MG63 (cell line): ENCODE measurements at places on chromosomes 2 and 18. TPM values are rescaled to one million over a fixed set of nuclear protein-coding genes. Genes with fewer than 3 reads are reported as not detected.

DNA sequence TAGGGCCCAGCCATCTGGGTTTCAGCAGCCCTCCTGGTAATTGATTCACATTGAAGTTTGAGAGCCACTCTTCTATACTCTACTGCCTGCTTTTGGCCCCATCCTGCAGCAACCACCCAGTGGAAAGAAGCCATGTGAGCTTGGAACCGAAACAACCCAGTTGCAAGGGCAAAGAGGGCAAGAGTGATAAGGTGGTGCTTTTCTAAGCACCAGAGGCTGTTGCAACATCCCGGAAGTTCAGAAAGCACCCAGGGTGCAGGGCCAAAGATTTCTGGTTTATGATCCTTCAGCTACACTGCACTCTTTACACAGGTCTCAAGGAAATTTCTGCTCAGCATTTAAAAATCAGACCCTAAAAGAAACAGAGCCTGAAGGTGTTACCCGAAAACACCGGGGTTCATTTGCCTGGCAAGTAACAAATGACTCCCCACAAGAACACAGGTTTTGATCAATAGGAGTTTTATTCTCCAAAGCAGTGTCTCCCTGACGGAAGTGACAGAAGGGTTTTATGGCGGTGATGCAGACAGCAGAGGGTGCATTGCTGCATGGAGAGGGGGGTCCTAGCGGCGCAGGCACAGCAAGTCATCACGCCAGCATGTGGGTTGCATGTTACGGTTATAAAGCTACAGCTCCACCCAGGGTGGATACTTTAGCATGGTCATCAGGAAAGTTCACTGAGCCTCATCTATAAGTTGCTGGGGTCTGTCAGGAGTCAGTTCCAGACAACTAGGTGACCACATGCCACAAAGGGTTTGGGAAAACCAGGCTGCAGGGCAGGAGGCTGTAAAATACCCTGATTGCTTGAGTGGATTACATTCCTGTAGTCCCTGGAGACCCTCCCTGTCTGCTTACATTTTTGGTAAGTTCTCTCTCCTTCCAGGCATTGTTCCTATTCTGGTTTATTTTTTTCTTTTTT, 28.8 kb upstream of the TMEM37 start:
- no peak for DNase-seq

- DNase-seq: no peak
Measured at GRCh38 chr2:175834477-175834876, 167.6 kb downstream of the LNPK start.

DNA sequence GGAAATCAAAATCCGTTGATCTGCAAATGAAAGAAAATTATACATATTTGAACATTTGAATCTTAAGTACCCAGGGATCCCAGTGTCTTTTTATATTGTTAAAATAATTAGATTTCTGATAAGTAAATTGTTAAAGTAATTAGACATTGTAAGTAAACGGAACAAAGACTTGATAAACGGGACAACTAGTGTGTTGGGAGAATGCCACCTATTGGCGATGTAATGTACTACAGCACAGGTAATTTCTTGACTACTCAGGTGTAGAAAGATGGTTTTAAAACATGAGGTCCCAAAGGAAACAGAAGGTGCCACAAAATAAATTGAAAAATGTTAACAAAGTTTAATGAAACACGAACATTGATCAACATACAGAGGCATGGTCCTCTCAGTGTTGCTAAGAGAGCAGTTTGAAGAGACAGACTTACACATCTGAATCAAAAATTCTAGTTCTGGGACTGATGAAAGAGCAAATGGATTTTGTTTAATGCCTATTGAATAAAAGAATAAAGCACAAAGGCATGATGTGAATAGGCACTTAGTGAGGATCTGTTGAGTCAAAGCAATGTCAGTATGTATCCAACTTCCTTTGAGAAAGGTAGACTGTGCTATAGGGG, 103.4 kb upstream of the RASGRP3 start:
- no peak for DNase-seq

DNA sequence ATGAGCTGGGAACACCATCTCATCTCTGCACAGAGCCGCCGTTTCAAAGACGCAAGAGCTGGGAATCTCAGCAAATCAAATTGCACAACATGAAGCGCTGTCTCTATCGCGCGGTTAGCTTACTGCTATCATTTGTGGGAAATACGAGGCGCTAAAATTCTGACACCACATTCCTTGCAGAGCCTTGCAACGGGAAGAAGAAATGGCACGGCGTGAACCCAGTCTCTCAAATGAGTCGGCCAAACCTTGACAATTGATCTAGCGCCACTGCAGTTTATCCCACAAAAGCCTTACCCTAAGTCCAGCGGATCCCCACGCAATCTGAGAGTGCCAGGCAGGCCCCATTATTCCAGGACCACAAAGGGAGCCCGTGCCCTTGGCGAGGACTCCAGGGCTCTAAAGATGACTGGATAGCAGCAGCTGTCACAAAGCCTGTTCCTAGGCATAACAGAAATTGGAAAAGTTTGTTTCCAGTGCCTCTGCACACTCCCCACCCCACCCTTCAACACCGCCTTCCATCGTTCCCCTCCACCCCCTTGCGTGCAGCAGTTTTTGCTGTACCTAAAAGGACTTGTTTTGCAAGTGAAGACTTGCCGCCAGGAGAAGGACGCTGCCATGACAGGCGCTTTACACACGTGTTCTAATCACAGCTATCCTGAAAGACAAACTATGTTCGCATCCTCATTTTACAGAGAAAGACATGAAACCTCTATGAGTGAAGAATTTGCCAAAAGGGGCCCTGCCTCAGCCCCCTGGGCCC, 252.4 kb downstream of the EIPR1 start:
- no peak for DNase-seq

GRCh38 chr2:898319-898718, 52.3 kb upstream of the SNTG2 start:
- no peak for DNase-seq

DNA sequence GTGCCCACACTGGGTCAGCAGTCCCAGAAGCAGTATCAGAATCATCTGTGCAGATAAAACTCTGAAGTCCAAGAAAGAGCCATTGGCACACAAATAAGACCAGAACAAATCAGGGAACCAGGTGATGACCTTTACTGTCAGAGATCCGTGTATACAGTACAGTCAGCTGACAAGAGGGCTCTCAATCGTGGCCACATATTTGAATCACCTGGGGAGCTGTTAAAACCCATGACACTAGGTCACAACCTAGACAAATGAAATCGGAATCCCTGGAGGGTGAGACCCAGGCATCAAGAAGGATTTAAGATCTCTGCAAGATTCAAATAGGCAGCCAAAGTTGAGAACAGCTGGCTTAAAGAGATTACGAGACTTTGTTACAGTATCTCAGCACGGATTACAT, 807.1 kb downstream of the RNF144A start:
- DNase-seq: no peak

GRCh38 chr2:14285812-14286211, 346.7 kb upstream of the LRATD1 start:
- no peak for DNase-seq

DNA sequence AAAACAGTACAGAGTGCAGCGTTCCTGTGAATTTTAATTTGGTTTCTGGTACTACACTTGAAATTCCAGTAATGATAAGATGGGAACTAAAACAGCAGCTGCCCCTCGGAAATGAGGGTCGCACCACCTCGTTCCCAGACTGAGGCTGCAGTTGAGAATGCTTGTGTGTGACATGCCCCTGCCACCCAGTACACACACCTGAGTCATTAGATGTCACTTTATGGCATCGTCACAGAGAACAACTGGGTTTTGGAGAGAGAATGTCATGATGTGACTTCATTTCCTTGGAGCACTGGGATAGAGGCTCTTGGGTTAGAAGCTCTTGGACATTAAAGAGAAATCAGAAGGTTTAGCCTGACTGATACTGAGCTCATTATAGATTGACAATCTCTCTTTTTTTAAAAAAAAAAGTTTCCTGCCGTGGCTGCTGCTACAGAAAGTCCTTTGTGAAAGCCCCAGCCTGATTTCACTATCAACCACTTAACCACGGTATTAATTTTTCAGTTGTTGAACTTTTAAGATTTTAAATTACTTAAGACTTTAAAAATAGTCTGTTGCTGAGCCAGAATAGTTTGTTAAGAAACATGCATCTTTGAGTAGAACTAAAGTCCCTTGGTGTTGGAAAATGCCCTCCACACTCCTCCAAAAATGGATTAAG, 24.5 kb downstream of the BCL2L11 start:
- no peak for DNase-seq

DNA sequence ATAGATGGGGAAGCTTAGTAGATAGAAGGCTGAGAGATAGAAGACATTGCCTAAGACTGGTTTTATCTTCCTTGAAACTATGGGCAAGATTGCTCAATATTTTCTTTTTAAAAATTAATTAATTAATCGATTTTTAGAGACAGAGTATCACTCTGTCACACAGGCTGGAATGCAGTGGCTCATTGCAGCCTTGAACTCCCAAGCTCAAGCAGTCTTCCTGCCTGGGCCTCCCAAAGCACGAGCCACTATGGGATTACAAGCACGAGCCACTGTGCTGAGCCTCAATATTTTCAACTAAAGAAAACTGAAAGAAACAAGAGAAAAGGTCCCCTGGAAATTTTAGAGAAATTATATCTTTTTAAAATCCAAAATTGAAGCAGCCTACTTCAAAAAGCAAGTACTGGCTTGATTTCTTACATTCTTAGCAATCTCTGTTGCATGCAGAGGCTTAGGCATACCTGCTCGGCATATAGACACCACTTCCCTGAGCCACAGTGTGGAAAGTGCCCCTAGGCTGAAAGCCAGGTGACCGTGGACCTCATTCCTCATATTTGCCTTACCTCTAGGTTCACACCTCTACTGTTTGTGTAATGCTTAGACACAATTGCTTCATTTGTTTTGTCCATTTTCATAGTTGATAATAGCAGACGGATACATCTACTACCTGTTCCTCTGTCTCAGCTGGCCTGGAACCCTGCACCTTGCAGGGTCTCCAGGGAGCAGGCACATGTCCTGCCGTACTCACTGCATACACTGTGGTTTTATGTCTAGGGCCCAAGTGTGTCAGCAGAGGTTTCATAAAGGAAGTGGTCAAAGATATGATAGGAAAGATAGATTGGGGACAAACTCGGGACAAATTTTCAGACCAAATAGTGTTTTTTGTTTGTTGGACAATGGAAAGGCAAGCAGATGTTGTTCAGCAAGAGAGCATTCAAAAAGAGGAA, 166.5 kb upstream of the ALPP start:
- no peak for DNase-seq

- DNase-seq: no peak
Measured at GRCh38 chr2:180655393-180655792, 325.0 kb upstream of the UBE2E3 start.

DNA sequence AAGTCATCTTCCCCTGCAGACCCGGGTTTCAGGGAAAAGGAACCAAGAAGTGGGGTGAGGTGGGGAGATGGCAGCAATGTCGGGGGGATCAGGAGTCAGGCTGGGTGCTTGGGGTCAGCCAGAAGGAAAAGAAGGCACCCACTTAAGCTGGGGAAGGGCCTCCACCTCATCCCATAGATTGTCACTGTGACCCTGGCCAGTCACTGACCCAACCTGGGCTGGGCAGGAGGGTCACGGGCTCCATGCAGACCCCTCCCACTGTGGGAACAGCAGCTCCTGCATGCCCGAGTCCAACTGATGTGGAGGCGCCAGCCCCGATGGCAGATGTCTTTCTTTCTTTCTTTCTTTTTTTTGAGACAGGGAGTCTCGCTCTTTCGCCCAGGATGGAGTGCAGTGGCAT, 53.6 kb upstream of the HAAO start:
- DNase-seq: no peak

- no peak for DNase-seq
Measured at GRCh38 chr2:5756272-5756671, 64.1 kb downstream of the SOX11 start.

- no peak for DNase-seq
Measured at GRCh38 chr18:32420084-32420750, 50.5 kb downstream of the GAREM1 start.

GRCh38 chr2:110770959-110771431, 38.6 kb downstream of the ACOXL start:
- DNase-seq: peak; percentile 89

DNA sequence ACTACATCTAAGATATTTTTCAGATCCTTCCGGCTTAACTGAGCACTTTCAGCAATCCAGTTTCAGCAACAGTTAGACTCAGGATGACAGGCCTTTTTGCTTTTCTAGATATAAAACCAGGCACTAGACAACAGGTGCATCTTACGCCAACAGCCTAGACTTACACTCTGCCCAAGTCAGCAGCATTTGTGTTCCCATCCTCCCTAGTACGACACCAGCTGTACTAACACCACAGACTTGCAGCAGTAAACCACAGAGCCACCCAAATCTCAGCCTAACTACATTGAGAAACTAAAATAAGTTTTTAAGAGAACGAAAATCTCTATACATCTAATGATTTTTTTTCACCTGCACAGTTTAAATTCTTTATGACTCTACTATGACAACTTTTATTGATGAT, 89.9 kb upstream of the DNMT3A start:
- no peak for DNase-seq

- no peak for DNase-seq
Measured at GRCh38 chr2:98691303-98691702, 39.6 kb downstream of the MGAT4A start.

- no peak for DNase-seq
Measured at GRCh38 chr2:96953611-96953978, 32.8 kb downstream of the FAM178B start.

- no peak for DNase-seq
Measured at GRCh38 chr18:11391661-11392060, 217.7 kb upstream of the SLC35G4 start.

DNA sequence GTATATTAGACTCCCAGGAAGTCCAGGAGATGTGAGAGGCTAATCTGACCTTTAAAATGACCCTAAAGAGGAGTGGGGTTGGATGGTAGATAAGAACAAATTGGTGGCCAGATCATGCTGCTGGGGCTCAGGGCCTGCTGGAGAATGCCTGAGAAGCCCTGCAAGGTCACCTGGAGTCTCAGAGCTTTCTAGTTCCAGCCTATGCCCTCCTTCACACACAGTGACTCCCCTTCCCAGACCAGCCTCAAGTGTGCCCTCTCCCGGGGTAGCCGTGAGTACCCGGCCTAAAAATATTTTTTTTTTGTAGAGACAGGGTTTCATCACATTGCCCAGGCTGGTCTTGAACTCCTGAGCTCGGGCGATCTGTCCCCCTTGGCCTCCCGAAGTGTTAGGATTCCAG, 44.2 kb upstream of the FZD5 start:
- DNase-seq: no peak

- DNase-seq: no peak
Measured at GRCh38 chr2:122516775-122517174, 761.3 kb downstream of the TSN start.

The C2orf92 gene
- not detected in 2 replicates for total RNA-seq

The SNTG2 gene
- not detected in 2 replicates for total RNA-seq

The NPPC gene
- not detected in 2 replicates for total RNA-seq

The GALNT1 gene
- 62.6 and 71.3 TPM in 2 replicates for total RNA-seq

The HOXD12 gene
- total RNA-seq: not detected in 2 replicates

The MYO5B gene
- 8.8 and 31.6 TPM in 2 replicates for total RNA-seq
